ENCODE measurements at places on chromosomes 4 and X.

GRCh38 chr4:77190053-77190452 lies 33.0 kb downstream of the CCNG2 start:
- DNase-seq = no peak

DNA sequence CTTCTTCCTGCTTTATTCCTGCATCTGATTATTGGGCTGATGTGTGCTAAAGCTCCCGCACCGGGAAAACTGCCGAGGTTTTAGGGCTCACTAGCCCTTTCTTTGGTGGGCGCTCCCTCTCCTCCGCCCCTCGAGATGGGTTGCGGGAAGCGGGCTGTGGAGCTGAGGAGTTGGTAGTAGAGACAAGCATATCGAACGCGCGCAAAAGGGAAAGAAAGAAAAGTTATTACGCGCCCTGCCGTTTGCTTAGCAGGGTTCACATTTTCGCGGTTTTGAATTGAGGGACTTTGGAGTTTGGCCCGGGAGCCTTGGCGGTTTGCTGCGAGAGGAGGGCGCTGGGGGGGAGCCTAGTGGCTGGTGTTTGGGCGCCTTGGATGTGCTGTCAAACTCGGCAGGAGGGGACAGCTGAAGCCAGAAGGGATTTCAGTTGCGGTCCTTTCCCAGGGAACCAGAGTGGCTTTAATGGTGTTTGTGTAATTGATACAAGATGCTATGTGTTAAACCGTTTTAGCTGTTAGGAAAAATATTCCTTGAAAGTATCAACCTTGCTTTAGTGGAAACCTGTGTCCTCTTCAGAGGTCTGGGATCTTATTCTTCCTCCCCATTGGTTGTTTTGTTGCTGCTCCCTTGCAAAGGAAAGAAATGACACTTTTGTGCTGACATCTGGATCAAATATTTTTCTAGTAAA lies 1.1 kb downstream of the GAB1 start:
- DNase-seq = no peak

DNA sequence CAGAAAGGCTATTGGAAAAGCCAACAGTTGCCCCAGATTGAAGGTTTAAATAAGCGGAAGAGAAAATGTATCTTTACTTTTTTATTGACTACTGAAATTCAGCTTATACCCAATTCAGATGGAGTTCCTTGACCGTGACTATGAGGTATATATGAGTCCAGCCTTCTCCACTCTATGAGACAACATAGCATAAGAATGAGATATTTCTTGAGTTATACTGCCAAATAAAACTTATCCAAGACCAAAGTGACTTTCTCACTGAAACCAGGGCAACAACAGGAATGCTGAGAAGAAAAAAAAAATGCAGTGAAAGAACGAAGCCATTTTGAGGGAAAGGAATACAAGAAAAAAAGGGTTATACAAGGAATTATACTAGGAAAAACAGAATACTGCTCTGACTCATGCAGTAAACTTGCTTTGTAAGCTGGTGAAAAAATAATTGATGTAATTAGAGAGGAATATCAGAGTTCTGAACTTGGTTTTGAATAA lies 16.3 kb upstream of the PDK3 start:
- DNase-seq = no peak

GRCh38 chr4:102354671-102355454 lies 9.6 kb upstream of the SLC39A8 start:
- no peak for DNase-seq

GRCh38 chrX:86455495-86455894 lies 307.2 kb downstream of the DACH2 start:
- DNase-seq = no peak

DNA sequence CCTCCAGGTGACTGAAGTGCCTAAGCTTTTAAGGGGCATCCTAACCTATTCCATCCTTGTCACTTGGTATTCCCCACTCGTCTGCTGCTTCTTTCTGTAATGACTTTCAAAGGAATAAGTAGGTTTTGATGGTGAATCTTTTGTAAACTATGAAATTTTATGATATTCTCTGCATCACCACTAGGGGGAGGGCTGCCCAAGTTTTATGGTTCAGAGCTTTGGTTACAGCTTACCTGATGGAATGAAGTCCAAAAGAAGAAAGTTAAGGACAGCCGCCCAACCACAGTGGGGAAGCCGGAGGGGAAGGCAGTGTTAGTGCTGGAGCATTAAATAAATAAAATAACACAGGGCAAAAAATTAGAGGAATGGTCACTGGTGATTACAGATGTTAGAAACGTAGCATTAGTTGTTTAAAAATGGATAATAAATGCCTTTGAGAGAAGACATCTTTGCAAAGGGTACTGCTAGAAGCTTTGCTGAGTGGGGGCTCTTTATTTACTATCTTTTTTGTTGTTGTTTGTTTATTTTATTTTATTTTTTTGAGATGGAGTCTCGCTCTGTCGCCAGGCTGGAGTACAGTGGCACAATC lies 204.9 kb downstream of the GBA3 start:
- peak; percentile 31 for DNase-seq

DNA sequence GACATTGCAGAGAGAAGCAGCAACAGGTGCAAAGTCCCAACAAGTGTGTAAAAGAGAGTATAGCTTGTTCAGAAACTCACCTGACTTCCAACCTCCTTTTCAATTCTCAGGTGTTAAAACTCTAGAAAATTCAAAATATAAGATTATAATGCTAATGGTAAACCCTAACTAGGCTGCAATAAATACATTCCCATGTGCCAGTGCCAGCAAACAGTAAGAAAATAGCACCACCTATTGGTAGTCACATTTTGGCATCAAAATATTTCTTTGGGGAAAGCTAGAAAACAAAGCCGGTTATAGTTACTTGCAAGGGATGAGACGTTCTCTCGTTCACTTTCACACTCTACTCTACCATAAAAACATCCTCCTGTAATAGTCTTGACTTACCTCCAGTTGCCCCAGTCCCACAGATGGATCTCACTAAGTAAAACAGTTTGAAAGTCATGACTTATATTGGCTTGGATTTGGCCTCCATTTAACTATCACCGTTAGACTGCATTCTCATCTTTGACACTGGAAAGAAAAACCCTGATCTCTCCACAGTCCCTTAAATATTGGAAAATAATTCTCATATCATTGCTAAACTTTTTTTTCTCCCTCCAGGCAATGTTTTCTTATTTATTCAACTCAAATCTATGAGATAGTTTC lies 9.6 kb downstream of the BMP3 start:
- DNase-seq = peak; percentile 38

- peak; percentile 56 for DNase-seq
Observed at GRCh38 chr4:156971676-156972378, at the start of gene PDGFC. TSS of gene PDGFC (minus strand) at chr4:156971799. CDS start at chr4:156970903, 896 bp downstream.

GRCh38 chr4:113772319-113772718 lies 10.8 kb upstream of the CAMK2D start:
- no peak for DNase-seq

- DNase-seq = no peak
Observed at GRCh38 chrX:45743081-45743533, 542.4 kb upstream of the DIPK2B start.

DNA sequence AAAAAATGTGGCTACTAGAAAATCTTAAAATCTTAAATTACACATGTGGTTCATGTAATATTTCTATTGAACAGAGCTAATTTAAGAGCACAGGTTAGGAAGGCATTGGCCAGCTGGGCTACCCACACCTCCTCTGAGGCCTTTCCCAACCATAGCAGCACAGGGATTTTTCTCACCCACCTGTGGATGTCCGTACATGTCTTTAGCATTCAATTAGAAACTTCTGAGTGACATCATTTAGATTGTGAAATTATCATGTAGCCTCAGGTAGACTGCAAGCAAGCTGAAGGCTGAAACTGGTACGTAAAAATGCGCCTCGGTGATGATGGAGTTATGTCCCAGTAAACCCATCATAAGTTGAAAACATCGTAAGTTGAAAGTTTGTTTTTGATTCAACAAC lies 31.2 kb downstream of the SCARB2 start:
- no peak for DNase-seq

DNA sequence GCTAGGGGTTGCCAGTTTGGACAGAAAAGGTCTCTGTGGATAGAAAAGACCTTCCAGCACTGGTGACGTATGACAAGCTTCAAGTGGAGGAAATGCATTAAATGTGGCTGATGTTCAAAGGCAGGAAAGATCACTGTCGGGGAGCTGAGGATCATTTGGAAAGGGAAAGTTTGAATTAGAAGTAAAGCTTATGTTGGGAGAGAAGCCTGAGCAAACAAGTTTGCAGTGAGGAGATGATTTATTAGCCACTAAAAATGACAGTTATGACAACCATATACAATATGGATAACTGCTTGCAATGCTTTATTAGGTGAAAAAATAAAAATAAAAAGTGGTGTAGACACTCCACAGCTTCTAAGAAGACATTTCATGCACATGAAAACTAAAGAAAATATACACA lies 135.3 kb upstream of the HS3ST1 start:
- no peak for DNase-seq

GRCh38 chr4:1006856-1007255 lies 4.6 kb upstream of the FGFRL1 start:
- DNase-seq = no peak

- DNase-seq = no peak
Observed at GRCh38 chrX:48700246-48700645, 3.7 kb downstream of the SUV39H1 start.

GRCh38 chr4:100042235-100042634 lies 92.2 kb upstream of the H2AZ1 start:
- DNase-seq = no peak

- DNase-seq = peak; percentile 16
Observed at GRCh38 chrX:112642349-112642748, 37.4 kb downstream of the LHFPL1 start.

DNA sequence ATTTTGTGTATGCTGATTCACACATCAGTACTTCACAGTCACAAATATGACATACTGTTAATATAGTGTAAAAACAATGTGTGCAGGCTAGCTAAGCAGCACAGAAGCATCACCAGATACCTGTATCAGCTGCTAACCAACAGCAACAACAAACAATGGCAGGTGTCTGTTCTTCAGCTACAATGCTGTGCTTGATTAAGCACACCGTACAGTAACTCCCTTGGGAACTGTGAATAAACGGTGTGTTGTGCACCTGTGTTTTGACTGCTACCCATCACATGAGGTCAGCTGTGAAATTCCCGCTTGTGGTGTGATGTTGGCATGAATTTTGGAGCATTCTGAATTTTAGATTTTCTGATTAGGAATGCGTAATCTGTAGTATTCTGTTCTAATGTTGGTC lies 379.7 kb upstream of the FAT1 start:
- DNase-seq = no peak

- no peak for DNase-seq
Observed at GRCh38 chr4:172786039-172786792, 382.4 kb upstream of the GALNT7 start.

DNA sequence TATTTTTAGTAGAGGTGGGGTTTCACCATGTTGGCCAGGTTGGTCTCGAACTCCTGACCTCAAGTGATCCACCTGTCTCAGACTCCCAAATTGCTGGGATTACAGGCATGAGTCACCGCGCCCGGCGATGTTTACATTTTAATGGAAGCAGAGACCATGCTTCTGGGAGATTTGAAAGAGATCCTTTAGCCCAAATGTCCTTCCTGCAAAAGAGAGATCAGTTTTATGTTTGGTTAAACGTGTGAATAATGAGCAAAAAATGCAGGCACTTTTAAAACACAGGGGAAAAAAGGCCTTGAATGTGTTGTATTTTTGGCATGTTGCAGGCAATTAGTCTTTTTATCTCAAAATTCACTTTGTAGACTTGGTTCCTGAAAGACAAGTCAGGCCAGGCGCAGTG lies 95.8 kb upstream of the ELOVL6 start:
- DNase-seq = no peak

GRCh38 chrX:120768254-120768653 lies 107.4 kb downstream of the CT47B1 start:
- DNase-seq = no peak

DNA sequence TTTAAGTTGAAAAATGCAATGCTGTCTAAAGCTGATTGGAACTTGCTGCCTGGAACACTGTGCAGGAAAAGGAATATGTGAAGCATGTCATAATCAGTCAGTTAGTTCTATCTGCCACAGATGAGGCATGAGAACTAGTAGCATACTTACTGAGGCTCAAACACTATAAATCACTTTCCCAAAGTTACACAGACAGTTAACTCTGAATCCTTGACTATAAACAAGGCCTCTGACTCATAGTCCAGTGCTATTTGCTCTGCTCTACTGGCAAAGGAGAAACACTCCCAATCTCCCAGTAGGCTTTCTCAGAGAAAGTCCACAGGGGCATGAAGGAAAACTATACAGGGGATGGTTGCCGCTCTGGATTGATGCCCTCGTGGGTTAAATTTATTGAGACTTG lies 2078.4 kb upstream of the TENM3 start:
- DNase-seq = no peak

GRCh38 chrX:53257166-53257565 lies 24.2 kb downstream of the IQSEC2 start:
- no peak for DNase-seq

GRCh38 chr4:173318240-173318639 lies 15.9 kb downstream of the HMGB2 start:
- DNase-seq = no peak

GRCh38 chrX:109943740-109944092 lies 59.2 kb upstream of the TMEM164 start:
- DNase-seq = no peak

GRCh38 chr4:152696764-152697261 lies 17.0 kb upstream of the TMEM154 start:
- peak; percentile 84 for DNase-seq

GRCh38 chrX:41796577-41796976 lies 72.6 kb downstream of the GPR82 start:
- no peak for DNase-seq

DNA sequence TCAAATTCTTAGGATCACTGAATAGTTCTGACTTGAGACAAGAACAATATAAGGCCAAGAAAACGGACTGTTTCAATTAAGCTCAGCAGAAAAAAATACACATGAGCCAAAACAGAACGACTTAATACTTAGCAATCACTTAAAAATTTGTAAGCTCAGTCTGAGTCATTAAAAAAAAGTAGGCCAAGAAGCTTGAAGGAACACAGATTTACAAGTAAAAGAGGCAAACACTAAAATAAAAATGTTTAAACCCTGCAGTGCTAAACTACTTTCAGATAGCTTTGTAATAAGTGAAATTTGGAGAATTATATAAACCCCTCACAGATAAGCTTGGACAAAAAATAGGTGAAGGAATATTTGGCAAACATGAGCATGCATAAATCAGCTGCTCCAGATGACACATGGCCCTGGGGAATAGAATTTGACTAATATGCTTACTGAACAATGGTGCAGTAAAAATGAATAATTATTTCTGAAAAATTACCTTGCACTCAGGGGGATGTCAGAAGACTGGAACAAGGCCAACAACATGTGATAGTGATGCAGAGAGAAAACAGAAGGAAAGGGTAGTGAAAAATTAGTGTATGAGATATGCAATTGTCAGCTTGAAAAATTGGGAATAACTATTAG lies 49.6 kb downstream of the LNX1 start:
- no peak for DNase-seq

GRCh38 chrX:110280954-110281353 lies 36.9 kb downstream of the AMMECR1 start:
- DNase-seq = no peak

Data from GM20000 (cell line).